ENCODE measurements at places on chromosomes 13 and 19.
A peak's percentile ranks its signal among the peaks of the same experiment; 100 is the strongest.

- DNase-seq: no peak
These were observed 25.0 kb downstream of the SH3GL1 start for GRCh38 chr19:4375164-4376027.

GRCh38 chr13:39415008-39415802 is 187.8 kb downstream of the LHFPL6 start:
- DNase-seq: no peak

GRCh38 chr13:30045916-30046704 is 195.7 kb upstream of the UBL3 start:
- DNase-seq: no peak

GRCh38 chr19:1974381-1975161 is 33.6 kb downstream of the CSNK1G2 start:
- DNase-seq: no peak

DNA sequence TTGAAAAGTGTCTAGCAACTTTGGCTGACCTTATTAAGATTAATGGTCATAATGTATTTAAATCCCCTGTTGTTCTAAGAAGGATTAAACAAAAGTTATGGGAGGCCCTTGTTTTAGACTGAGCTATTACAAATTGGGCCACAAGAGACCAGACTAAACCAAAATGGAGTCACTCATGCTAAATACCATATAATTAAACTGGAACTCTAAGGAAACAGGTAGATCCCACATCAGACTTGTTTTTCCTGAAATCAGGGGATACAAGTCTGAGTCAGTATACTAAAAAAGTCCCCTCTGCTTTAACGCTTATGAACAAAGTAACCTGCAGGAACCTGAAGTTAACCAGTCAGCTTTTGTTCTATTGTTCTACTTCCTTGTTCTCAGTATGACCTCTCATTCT is 305.9 kb upstream of the SGCG start:
- DNase-seq: no peak

GRCh38 chr13:57672168-57672567 is 40.6 kb downstream of the PCDH17 start:
- DNase-seq: no peak

DNA sequence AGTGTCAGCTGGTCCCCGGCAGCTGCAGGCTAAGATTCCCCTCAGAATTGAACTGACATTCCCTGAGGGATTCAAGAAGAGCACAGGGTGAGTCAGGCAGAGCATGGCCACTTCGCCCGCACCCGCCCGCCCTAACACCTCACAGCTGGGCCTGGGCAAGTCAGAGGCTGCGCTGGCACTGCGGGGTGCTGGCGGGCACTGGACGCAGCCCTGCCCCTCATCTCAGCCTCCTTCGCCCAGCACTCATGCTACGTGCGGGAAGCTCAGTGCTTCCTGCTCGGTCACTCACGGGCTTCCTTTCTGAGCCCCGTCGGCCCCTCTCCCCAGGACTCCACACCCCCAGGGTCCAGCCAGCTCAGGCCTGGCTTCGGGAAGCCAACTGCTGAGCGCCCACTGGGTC is 56.9 kb downstream of the MLLT1 start:
- DNase-seq: no peak

GRCh38 chr13:78562237-78562889 is 41.0 kb downstream of the POU4F1 start:
- DNase-seq: no peak

GRCh38 chr19:35099155-35099896 is 16.3 kb upstream of the FXYD3 start:
- DNase-seq: no peak

DNA sequence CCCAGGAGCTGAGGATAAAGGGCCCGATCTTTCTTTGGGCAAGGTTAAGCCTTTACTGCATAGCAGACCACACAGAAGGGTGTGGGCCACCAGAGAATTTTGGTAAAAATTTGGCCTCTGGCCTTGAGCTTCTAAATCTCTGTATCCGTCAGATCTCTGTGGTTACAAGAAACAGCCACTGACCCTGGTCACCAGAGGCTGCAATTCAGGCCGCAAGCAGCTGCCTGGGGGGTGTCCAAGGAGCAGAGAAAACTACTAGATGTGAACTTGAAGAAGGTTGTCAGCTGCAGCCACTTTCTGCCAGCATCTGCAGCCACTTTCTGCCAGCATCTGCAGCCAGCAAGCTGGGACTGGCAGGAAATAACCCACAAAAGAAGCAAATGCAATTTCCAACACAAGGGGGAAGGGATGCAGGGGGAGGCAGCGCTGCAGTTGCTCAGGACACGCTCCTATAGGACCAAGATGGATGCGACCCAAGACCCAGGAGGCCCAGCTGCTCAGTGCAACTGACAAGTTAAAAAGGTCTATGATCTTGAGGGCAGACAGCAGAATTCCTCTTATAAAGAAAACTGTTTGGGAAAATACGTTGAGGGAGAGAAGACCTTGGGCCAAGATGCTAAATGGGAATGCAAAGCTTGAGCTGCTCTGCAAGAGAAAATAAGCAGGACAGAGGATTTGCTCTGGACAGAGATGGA is 8.4 kb upstream of the CEACAM19 start:
- no peak for DNase-seq

DNA sequence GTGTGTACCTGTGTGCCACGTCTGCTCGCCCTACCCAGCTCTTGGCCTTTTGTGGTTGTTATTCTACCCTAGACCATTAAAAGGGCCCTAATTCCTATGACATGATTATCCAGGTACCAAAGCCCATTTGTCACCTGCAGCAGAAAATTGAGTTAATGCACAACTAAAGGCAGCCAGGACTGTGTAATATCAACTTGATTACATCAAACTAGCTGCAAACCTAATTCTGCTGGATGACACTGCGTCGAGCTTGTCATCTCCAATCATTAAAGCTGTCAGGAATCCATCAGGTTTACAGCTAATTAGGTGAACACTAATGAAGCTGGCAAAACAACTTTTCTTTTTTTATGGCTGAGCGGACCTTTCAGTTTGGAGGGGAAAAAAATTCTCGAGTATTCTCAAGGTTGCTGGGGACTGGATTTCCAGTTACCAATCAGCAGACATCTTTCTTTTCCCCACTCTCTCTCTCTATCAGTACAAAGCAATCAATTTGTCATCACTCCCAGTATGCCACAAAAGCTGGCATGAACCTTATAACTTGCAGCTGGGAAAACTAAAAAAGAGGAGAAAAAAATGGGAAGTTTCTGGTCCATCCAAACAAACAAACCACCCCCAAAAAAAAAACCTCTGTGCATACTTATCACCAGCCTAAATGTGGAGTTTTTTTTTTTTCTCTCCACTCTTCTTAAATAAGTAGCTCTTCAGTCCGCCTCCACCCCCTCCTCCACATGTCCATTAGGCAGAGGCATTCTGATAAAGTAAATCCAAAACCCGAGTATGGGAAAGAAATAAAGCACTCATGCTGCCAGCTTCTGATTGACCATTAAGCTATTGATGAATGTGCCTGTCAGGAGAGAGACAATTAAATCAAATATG is 2.8 kb downstream of the TSHZ3 start:
- DNase-seq: no peak

DNA sequence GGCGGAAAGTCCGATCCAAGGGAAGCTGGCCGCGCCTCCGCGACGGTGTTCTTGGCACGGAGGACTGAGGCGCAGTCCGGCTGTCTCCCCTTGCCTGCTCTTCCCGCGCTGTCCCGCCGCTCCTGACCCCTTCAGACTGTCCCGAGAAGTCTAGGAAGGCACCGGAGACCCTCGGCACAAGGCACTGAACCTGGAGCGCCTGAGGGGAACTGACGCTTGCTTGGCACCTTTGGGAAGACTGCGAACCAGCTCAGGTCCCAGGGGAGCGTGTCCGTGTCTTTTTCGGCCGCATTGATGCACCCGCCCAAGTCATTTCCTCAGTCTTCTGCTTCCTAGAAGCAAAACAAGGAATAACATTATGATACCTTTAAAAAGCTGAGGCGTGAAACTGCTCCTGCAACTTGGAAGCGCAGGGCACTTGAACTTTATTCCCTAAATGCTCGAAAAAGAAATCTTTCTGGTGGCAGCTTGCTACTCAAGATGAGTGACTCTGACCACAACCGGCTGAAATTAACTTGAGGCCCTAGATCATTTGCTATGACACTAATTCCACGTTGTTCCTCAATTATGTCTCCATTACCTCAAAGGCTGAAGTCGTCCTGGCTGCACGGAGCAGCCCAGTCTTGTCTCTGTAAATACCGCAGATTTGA is 735 bp upstream of the FLT1 start:
- DNase-seq: no peak

DNA sequence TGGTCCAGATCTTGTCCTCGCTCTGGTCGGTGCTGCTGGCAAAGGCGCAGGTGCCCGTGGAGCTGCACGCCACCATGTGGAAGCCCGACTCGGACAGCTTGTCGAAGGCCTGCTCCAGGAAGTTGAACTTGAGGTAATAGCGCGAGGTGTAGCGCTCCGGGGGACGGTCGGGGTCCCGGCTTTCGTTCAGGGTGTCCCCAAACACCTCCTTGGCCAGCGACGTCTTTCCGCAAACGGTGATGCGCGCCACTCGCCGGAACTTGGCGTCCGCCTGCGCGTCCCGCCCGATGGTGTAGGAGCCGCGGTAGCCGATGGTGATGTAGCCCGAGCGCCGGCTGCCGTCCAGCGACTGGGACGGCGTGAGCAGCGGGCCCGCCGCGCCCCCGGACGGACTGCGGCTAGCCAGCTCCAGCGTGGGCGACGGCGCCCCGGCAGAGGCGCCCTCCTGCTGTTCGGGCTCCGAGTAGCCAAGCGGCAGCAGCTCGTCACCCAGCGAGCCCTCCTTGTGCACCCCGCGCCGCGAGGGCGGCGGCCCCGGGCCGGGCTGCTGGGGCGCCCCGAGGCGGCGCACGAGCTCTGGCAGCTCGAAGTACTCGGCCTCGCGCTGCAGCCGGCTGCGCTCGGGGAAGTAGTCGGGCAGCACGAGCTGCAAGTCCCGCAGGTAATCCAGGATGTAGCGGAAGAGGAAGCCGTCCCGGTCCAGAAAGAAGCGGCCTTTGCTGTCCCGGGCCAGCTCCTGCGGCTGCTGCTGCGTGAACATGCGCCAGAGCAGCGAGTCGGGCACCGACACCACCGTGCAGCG is 801 bp downstream of the KCTD12 start:
- DNase-seq: peak; percentile 42

DNA sequence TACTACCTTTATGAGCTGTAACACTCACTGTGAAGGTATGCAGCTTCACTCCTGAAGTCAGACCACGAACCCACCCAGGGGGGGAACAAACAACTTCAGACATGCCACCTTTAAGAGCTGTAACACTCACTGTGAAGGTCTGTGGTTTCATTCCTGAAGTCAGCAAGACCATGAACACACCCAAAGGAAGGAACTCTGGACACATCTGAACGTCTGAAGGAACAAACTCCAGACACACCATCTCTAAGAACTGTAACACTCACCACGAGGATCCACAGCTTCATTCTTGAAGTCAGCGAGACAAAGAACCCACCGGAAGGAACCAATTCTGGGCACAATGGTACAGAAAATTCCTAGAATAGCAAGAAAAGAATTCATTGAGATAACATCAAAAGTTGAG is 1796.5 kb upstream of the MIR17HG start:
- no peak for DNase-seq

GRCh38 chr13:32515246-32515645 is 23.3 kb downstream of the N4BP2L2 start:
- no peak for DNase-seq

DNA sequence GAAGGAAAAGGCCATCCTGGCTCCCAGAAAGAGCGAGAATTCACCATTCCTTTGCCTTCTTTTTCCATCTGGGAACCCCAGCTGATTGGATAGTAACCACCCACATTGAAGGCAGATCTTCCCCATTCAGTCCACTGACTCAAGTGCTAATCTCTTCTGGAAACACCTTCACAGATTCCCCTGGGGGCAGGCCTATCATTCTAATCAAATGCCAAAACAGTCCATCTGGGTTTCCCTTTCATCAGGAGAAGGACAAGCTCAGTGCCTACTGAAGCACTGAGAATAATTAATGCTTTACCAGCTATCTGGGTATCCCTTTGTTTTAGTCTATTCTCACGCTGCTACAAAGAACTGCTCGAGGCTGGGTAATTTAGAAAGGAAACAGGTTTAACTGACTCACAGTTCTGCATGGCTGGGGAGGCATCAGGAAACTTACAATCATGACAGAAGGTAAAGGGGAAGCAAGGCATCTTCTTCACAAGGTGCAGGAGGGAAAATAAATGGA is 293.2 kb downstream of the ENOX1 start:
- DNase-seq: no peak

GRCh38 chr19:47741544-47742140 is 3.7 kb upstream of the NOP53 start:
- DNase-seq: no peak

DNA sequence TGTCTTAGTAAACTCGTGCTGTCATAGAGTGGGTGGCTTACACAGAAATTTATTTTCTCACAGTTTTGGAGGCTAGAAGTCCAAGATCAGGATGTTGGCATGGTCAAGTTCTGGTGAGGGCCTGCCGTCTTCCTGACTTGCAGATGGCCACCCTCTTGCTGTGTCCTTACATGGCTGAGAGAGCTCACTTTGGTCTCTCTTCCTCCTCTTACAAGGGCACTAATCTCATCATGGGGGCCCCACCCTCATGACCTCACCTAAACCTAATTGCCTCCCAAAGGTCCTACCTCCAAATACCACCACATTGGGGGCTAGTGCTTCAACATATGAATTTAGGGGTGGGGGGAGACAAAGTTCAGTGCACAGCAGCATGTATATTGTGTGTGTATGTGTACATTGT is 14.3 kb upstream of the GPR18 start:
- no peak for DNase-seq

DNA sequence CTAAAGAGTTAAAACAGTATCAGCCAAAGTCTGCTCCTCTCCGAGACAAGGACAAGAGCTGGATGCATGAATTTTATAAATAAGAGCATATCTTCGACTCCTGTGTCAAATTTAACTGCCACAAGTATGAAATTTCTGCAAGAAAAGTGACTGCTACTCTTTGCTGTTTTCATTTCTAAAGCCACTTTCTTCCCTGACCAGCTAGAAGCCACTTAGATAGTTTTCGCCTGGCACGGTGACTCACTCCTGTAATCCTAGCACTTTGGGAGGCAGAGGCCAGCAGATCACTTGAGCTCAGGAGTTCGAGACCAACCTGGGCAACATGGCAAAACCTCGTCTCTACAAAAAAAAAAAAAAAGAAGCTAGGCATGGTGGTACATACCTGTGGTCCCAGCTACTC is 61.3 kb downstream of the ENOX1 start:
- no peak for DNase-seq

GRCh38 chr19:1618157-1619093 is 13.2 kb upstream of the UQCR11 start:
- DNase-seq: no peak

DNA sequence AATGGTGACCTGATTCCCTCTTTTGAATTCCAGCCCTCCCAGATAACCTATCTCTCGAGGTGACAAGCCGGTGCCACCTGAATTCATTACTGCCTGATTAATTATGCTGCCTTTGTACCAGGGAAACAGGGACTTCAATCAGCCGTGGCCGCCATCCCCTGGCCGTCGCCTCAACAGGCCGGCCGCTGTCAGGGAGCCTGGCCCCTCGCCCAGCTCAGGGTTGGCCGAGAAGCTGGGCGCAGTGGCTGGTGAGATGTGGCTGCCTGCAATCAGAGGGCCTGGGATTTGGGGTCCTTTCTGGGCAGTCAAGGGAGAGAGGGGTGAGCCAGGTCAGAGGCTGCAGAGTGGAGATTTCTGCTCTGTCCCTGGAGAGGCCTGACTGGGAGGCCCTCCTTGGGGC is 91.2 kb downstream of the KCTD15 start:
- no peak for DNase-seq

Measured in stimulated activated naive CD4-positive, alpha-beta T cell (primary cell).